Muscle of back (tissue), 13 donors: ENCODE measurements at places on chromosomes 4 and X. TPM values are rescaled to one million over a fixed set of nuclear protein-coding genes. Genes with fewer than 3 reads are reported as not detected.

The ARR3 gene
- polyA plus RNA-seq: 0.09 TPM

- no peak for DNase-seq
These were observed 377.6 kb upstream of the GATB start for GRCh38 chr4:152138451-152138850.

GRCh38 chr4:13851085-13851940 is 223.8 kb upstream of the BOD1L1 start:
- no peak for DNase-seq

DNA sequence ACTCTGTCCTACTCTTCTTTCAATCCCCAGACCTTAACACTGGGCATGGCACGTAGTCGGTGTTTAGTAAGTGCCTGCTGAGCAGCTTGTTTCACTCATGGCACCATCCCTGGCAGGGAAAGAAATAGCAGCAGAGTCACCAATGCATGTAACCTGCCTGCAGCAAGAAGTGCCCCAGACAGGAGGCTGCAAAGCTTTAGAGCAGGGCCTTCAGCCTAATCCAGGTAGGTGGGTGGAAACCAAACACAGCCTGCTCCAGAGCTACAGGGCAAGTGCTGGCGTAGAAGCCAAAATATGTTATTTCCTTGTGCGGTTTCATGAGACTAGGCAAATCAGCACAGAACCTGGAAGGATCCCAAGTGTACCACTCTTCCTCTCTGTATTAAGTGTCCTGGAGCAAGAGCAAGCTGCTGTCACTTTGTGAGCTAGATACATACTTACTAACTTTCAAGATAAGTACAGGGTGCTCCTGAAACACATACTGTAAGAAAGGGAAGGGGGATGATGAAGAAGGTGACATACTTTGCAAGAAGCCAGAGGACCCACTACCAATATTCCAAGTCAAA is 5.5 kb downstream of the PROM1 start:
- no peak for DNase-seq

DNA sequence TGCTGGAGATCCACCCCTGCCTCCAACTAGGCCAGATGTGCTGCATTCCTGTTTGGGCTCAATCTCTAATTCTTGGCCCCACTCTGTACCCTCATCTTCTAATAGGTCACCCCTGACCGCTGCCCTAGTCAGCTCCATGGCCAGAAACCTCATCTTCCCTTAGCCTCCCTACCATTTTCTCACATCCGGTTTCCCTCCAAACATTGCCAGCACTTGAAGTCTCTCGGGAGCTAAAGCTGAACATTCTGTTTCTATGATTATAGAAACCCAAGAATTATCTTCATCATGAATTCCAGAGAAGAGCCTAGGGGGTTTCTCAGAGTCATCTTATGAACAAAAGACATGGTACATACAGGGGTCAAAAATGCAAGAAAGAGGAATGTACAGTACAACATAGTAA is 179.7 kb downstream of the AMELX start:
- DNase-seq: no peak

- no peak for DNase-seq
These were observed 204.9 kb downstream of the SMARCA1 start for GRCh38 chrX:129318375-129318774.
